Effector memory CD8-positive, alpha-beta T cell (primary cell): ENCODE measurements at places on chromosomes 1 and 21.

DNA sequence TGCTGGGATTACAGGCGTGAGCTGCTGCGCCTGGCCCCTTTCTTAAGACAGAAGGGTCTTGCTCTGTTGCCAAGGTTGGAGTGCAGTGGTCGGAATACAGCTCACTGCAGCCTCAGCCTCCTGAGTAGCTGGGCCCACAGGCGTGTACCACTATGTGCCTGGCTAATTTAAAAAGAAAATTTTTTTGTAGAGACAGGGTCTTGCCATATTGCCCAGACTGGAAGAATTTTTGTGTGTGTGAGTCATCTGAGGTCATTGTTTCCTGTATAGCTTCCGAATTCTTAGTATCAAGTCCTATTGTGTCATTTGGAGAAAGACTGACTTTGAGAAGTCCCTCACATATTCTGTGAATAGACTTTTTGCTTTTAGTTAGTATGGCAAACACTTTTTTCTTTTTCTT is 4.7 kb downstream of the SZRD1 start:
- H3K36me3 ChIP-seq = peaks cover 52% of the 10 kb centered on the region
- peak overlapping the region; percentile 67 for H3K4me3 ChIP-seq
- H3K27me3 ChIP-seq = no peaks in the 10 kb centered on the region
- no peak for DNase-seq
- H3K27ac ChIP-seq = peak overlapping the region; percentile 83

- DNase-seq = no peak
- H3K4me3 ChIP-seq = no peak overlapping the region
- no peaks in the 10 kb centered on the region for H3K36me3 ChIP-seq
- no peak overlapping the region for H3K27ac ChIP-seq
- H3K4me1 ChIP-seq = no peaks in the 10 kb centered on the region
These were observed 9.8 kb upstream of the TCEA3 start for GRCh38 chr1:23434260-23434775.

DNA sequence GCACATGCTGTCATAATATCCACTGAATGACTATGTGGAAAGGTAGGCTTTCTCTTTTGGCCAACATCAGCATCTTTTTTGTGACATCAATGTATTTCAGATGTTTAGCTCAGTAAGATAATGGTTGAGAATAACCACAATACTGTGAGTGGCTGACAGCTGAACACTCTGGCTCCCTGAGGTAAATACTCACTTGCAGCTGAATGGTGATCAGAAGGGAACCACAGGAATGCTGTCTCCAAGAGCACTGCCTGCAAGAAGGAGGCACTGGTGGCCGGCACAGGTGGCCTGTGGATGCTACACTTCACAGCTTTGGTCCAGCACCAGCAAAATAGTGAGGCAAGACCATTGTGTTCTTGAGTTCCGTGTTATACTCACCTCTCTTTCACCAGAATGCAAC is 118.7 kb upstream of the PPM1J start:
- peaks cover 4% of the 10 kb centered on the region for H3K36me3 ChIP-seq
- no peaks in the 10 kb centered on the region for H3K4me1 ChIP-seq
- no peak overlapping the region for H3K4me3 ChIP-seq

DNA sequence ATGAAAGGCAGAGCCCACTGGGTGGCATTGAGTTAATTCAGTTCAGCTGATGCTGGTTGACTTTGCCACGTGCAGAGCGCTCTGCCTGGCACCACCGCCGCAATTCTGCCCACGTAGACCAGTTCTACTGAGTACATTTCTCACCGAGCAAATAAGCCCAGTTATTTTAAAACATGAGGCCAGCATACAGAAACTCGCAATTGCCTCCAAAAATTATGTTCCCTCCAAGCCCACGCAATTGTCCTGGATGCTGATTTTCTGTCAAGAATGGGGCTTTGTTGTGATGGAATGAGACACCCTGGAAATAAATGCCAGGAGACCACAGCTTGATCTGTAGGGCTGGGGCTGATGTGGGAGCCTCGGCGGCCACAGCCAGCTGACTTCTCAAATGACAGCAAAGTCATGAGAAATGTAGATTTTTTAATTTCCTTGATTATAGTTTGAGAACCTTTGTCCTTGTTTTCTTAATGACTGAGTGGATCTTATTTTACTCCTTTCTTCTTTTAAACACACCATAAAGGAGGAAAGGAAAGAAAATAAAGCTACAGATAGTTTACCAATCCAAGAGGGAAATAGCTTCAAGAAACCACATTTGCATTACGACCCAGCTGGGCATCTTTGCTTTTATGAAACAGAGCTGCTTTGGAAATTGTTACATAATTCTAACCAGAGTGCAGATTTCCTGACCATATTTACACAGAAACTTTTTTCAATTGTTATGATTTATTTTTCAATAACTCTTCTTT is 11.6 kb upstream of the PARP1 start:
- H3K4me3 ChIP-seq = no peak overlapping the region
- no peaks in the 10 kb centered on the region for H3K27me3 ChIP-seq

DNA sequence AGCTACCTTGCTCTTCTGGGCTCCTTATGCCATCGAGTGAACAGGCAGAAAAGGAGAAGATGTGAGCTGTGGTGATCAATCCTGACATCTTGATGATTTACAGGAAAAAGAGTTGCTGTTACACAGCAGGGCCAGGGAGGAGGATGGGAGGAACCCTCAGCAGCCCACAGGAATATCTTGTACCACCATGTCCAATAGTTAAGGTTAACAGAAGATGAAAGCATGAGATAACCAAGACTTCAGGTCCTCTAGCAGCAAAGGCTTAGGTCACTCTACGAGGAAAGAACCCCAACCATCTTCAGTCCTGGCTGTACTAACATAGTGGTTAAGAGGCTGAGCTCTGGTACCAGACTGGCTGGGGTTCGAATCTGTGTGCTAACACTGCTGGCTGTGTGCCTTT is 12.1 kb upstream of the SELENBP1 start:
- no peaks in the 10 kb centered on the region for H3K36me3 ChIP-seq
- no peaks in the 10 kb centered on the region for H3K27me3 ChIP-seq
- no peak overlapping the region for H3K4me3 ChIP-seq
- DNase-seq = no peak
- no peak overlapping the region for H3K27ac ChIP-seq

GRCh38 chr1:56551691-56552090 is 27.7 kb downstream of the PLPP3 start:
- H3K4me3 ChIP-seq = no peak overlapping the region
- H3K4me1 ChIP-seq = no peaks in the 10 kb centered on the region
- H3K27ac ChIP-seq = no peak overlapping the region
- no peaks in the 10 kb centered on the region for H3K27me3 ChIP-seq

GRCh38 chr1:84174051-84174556 is 30.0 kb downstream of the PRKACB start:
- peaks cover 36% of the 10 kb centered on the region for H3K4me1 ChIP-seq
- no peak for DNase-seq
- H3K36me3 ChIP-seq = peaks cover 3% of the 10 kb centered on the region
- no peak overlapping the region for H3K4me3 ChIP-seq
- no peak overlapping the region for H3K27ac ChIP-seq

DNA sequence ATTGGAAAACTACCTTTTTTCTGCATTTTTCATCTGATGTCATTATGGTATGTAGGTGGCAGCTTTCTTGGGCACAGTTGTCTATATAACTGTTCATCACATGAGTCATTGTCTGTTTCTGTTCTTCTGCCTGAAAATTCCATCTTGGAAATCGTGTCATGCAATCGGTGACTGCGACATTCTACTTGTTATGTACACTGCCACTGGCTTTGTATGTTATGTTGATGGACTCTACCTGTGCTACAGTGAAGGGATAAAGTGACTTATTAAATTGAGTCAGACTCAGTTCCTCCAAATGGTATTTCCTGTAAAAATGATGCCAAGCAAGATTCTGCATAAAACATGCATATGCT is 8.6 kb downstream of the SMAP2 start:
- H3K4me1 ChIP-seq = peaks cover 61% of the 10 kb centered on the region
- peak overlapping the region; percentile 99 for H3K27ac ChIP-seq
- H3K4me3 ChIP-seq = peak overlapping the region; percentile 80
- DNase-seq = no peak
- H3K27me3 ChIP-seq = no peaks in the 10 kb centered on the region

DNA sequence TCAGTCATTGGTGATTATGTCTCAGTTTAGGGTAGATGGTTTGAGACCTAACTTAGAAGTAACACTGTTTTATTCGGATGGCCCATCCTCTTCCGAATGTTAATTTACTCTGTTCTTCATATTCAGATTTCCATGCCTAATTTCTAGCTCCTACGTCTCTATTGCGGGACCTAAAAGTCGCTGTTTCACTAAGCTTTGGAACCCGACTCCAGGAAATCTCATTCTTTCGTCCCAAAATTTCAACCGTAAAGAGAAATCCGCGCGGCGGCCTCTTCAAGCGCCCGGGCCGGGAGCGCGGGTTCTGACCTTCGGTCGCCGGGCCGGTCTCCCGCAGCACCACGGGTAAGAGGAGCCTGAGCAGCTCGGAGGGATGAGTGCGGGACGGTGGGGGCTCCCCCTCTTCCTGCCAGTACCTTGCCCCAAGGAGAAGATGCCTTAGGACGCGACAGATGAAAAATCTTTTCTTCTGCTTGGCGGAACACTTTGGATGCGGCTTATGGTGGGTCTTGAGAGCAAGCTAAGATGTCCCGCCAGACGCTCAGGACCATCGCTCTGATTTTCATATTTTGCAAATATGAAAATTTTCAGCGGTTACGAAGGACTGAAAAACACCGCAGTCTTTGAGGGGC is 128.7 kb downstream of the PPIAL4G start:
- no peak for DNase-seq
- no peak overlapping the region for H3K27ac ChIP-seq
- no peaks in the 10 kb centered on the region for H3K4me1 ChIP-seq
- no peak overlapping the region for H3K4me3 ChIP-seq
- H3K36me3 ChIP-seq = no peaks in the 10 kb centered on the region
- H3K27me3 ChIP-seq = peaks cover 36% of the 10 kb centered on the region

- H3K4me3 ChIP-seq = no peak overlapping the region
- DNase-seq = no peak
- peaks cover 3% of the 10 kb centered on the region for H3K36me3 ChIP-seq
These were observed 13.5 kb upstream of the TEKT2 start for GRCh38 chr1:36070349-36070748.

- H3K4me1 ChIP-seq = no peaks in the 10 kb centered on the region
- H3K27me3 ChIP-seq = peaks cover 15% of the 10 kb centered on the region
- no peak overlapping the region for H3K27ac ChIP-seq
- H3K4me3 ChIP-seq = no peak overlapping the region
These were observed 48.0 kb downstream of the NID1 start for GRCh38 chr1:236016782-236017400.

DNA sequence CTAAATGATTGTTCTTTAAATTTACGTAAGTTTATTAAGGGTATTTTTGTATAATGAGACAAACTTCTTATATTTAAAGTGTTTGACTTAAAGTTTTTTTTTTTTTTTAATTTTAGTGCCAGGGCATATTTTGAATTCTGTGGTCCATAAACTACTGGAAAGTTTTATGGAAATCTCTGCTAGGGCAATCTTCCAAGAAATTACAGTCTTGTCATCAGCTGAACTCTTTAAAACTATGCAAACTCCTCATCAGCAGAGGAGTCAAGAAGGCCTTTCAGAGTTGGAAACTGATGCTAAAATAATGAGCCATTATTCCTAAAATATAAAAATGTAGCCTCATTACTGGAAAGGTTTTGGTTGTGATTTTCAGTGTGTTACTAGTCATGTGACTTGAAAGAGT is 1201.9 kb downstream of the BRINP3 start:
- H3K27ac ChIP-seq = no peak overlapping the region
- H3K27me3 ChIP-seq = no peaks in the 10 kb centered on the region
- no peak overlapping the region for H3K4me3 ChIP-seq
- no peaks in the 10 kb centered on the region for H3K4me1 ChIP-seq
- DNase-seq = no peak

DNA sequence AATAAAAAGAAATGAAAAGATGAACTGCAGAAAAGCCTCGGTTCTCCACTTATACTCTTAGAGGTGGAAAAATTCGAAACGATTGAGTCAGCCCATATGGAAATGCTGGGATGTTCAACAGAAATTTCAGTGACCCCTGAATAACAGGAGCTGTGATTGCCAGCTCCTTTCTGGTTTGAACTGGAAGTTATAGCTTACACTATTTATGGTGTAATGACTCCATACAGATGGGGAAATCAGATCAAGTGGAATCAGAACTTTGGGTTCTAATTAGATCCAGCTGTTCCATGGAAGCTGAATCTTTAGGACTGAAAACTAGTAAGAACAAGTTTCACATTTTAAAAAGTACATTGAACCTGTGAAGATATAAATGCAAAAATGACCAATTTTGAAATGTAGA is 569.3 kb upstream of the ZRANB2 start:
- H3K27ac ChIP-seq = no peak overlapping the region
- no peaks in the 10 kb centered on the region for H3K4me1 ChIP-seq
- no peak for DNase-seq
- H3K4me3 ChIP-seq = no peak overlapping the region
- no peaks in the 10 kb centered on the region for H3K36me3 ChIP-seq

- peak overlapping the region; percentile 87 for H3K27ac ChIP-seq
- peaks cover 3% of the 10 kb centered on the region for H3K36me3 ChIP-seq
- DNase-seq = no peak
- H3K27me3 ChIP-seq = no peaks in the 10 kb centered on the region
These were observed 29.6 kb downstream of the VANGL2 start for GRCh38 chr1:160429702-160430535.

GRCh38 chr1:165843304-165843703 is 15.9 kb downstream of the UCK2 start:
- H3K36me3 ChIP-seq = no peaks in the 10 kb centered on the region
- H3K27ac ChIP-seq = no peak overlapping the region
- H3K4me1 ChIP-seq = peaks cover 20% of the 10 kb centered on the region

- H3K4me1 ChIP-seq = no peaks in the 10 kb centered on the region
- no peaks in the 10 kb centered on the region for H3K27me3 ChIP-seq
- no peak overlapping the region for H3K4me3 ChIP-seq
- no peak overlapping the region for H3K27ac ChIP-seq
- no peak for DNase-seq
These were observed 25.4 kb downstream of the NUF2 start for GRCh38 chr1:163347106-163347505.

DNA sequence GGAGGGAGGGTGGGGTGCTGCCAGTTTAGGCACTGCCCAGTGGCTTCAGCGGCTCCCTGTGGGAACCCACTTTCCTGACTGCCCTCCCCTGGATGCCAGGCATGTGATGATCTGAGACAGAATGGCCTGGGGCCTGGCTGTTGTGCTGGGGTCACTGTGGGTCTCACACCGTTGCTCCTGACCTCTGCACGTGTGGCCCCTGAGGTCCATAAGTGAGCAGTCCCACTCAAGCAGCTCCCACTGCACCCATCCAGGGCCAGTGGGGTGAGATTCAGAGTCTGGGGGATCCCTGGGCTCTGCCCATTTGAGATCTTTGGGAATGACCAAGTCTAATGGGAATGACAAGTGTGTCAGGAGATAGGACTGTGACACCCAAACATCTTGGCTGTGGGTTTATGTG is 18.0 kb downstream of the PODN start:
- no peak for DNase-seq
- H3K36me3 ChIP-seq = peaks cover 6% of the 10 kb centered on the region
- peaks cover 26% of the 10 kb centered on the region for H3K4me1 ChIP-seq
- no peak overlapping the region for H3K4me3 ChIP-seq
- H3K27ac ChIP-seq = no peak overlapping the region

- H3K36me3 ChIP-seq = peaks cover under 1% of the 10 kb centered on the region
- H3K4me3 ChIP-seq = no peak overlapping the region
- peaks cover 58% of the 10 kb centered on the region for H3K27me3 ChIP-seq
- no peak overlapping the region for H3K27ac ChIP-seq
- H3K4me1 ChIP-seq = no peaks in the 10 kb centered on the region
These were observed 13.1 kb downstream of the KCND3 start for GRCh38 chr1:111976332-111976731.

- no peak overlapping the region for H3K27ac ChIP-seq
- no peak for DNase-seq
- H3K27me3 ChIP-seq = peaks cover 52% of the 10 kb centered on the region
- no peaks in the 10 kb centered on the region for H3K4me1 ChIP-seq
- no peaks in the 10 kb centered on the region for H3K36me3 ChIP-seq
- no peak overlapping the region for H3K4me3 ChIP-seq
These were observed 69.3 kb downstream of the PLXNA2 start for GRCh38 chr1:208174731-208175507.
